ENCODE measurements at places on chromosomes 5 and 9. TPM values are rescaled to one million over a fixed set of nuclear protein-coding genes. Genes with fewer than 3 reads are reported as not detected.

Gene PCDHA12
- total RNA-seq, result 2.3 TPM

Gene BAAT
- 0.57 TPM for total RNA-seq

Gene C5orf58
- total RNA-seq, result not detected

Gene LHX3
- 0.14 TPM for total RNA-seq

Gene ECM2
- not detected for total RNA-seq

Gene INSL6
- total RNA-seq, result not detected

Gene AGXT2
- total RNA-seq, result not detected

Gene GDA
- 1.5 TPM for total RNA-seq

Gene TPPP
- 5.7 TPM for total RNA-seq

Gene RORB
- not detected for total RNA-seq

Gene NR4A3
- 1.5 TPM for total RNA-seq

Gene SVEP1
- 2.1 TPM for total RNA-seq

Gene OR2Y1
- not detected for total RNA-seq

Gene TNFSF8
- total RNA-seq, result not detected

Gene IL5
- total RNA-seq, result not detected

Gene EXOC3
- total RNA-seq, result 33.2 TPM
